ENCODE measurements at places on chromosomes 3 and 15. TPM values are rescaled to one million over a fixed set of nuclear protein-coding genes. Genes with fewer than 3 reads are reported as not detected.

Gene THAP10
- total RNA-seq, result 1.7 TPM

Gene DZIP3
- total RNA-seq, result 13.6 TPM

Gene MRPL47
- total RNA-seq, result 19.6 TPM

Gene SLC9A9
- 6.6 TPM for total RNA-seq

Gene ANKUB1
- not detected for total RNA-seq

Gene KNL1
- 2.0 TPM for total RNA-seq

Gene FBXW12
- total RNA-seq, result not detected

Gene TLR9
- 0.23 TPM for total RNA-seq

Gene ST8SIA2
- total RNA-seq, result not detected

Gene B4GALT4
- total RNA-seq, result 58.1 TPM

Gene IQCF6
- not detected for total RNA-seq

Gene CLEC3B
- total RNA-seq, result 29.6 TPM

Gene CCRL2
- total RNA-seq, result 0.26 TPM

Gene ECE2
- 0.17 TPM for total RNA-seq

Gene MAGEL2
- total RNA-seq, result 0.73 TPM

Gene FSD2
- not detected for total RNA-seq

Gene LRRIQ4
- total RNA-seq, result 0.07 TPM

Gene SCAMP5
- total RNA-seq, result 1.6 TPM

Gene EPHB3
- total RNA-seq, result 6.9 TPM

Gene GALNT15
- total RNA-seq, result 9.1 TPM

Gene CCR9
- not detected for total RNA-seq

Gene IMPG2
- 0.33 TPM for total RNA-seq

Gene TPRG1
- total RNA-seq, result 0.52 TPM
